ENCODE measurements at places on chromosomes 1 and 21.
A peak's percentile ranks its signal among the peaks of the same experiment; 100 is the strongest.

GRCh38 chr1:220797553-220797952 is 10.8 kb downstream of the MTARC1 start:
- DNase-seq = no peak

- DNase-seq = no peak
These were observed 8.0 kb upstream of the RGS13 start for GRCh38 chr1:192627901-192628300.

GRCh38 chr1:13792419-13792818 is 92.4 kb downstream of the PRDM2 start:
- no peak for DNase-seq

DNA sequence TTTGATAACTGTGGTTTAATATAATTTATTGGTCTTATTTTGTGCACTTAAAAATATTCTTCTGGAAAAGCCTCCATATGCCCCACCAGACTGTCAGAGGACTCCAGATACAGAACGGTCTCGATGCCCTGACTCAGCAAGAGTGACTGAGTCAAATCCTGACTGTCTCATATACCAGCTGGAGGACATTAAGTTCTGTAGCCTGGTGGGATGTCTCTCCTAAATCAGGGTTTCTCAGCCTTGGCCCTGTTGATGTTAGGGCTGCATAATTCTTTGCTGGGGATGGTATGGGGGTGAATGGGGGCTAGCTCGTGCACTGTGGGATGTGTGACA is 67.7 kb upstream of the TLR5 start:
- DNase-seq = no peak

DNA sequence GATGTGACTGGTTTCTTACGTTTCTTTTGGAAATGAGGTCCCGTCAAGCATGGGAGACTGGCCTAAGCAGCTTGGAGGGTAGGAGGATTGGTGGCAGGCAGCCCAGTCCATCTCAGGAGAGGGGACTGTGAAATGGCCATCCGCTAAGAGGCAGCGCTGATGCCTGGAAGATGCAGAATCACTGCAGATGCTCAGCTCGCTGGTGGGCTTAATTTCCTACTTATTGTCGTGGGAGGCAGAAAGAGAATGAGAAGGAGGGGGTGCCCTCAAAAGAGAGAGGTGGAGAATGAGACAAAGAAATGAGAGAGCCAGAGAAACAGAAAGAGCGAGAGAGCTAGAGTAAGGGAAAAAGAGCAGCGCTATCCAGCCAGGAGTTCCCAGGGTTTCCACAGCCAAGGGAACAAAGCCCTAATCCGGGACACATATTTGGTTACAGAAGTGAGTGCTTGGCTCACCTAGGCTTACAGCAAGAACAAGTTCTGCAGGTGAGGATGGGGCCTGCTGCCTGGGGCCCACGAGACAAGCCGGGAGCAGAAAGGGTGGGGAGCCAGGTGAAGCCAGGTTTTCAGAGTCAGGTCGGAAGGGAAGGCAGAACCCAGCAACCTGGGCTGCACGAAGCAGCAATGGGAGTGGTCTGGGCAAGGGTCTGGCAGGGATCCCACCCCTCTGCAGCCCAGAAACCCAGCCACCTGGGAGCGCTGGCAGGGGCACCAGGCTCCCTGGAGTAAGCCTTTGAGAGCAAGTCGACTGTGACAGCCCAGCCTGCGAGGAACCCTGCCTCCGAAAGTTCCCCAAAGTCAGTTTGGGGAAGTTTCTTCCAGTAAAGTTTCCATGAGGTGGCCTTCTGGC is 5.8 kb downstream of the ECE1 start:
- DNase-seq = no peak

GRCh38 chr1:183227422-183228346 is 41.6 kb downstream of the LAMC2 start:
- DNase-seq = no peak

- DNase-seq = peak; percentile 31
These were observed 3.0 kb upstream of the SMIM11 start for GRCh38 chr21:34372321-34372720.

GRCh38 chr1:54528613-54529012 is 19.4 kb upstream of the ACOT11 start:
- no peak for DNase-seq

DNA sequence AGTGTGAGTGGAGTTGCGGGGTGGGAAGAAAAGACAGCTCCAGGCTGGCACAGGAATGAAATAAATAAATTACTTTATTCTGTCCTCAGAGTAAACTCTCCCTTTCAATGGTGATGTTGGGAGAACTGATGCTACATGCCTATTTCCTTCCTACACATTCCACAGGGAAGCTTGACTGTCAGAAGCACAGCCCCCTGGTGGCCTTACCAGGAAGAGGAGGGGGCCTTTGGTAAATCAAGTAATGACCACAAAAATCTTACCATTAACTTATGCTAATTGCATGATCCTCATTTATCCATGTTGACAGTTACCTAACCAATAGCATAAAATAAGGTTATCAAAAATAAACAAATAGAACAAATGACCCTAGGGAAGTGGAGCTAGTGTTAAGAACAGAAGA is 605.0 kb upstream of the PKN2 start:
- DNase-seq = no peak

GRCh38 chr1:3733883-3734589 is 18.2 kb upstream of the CCDC27 start:
- no peak for DNase-seq

DNA sequence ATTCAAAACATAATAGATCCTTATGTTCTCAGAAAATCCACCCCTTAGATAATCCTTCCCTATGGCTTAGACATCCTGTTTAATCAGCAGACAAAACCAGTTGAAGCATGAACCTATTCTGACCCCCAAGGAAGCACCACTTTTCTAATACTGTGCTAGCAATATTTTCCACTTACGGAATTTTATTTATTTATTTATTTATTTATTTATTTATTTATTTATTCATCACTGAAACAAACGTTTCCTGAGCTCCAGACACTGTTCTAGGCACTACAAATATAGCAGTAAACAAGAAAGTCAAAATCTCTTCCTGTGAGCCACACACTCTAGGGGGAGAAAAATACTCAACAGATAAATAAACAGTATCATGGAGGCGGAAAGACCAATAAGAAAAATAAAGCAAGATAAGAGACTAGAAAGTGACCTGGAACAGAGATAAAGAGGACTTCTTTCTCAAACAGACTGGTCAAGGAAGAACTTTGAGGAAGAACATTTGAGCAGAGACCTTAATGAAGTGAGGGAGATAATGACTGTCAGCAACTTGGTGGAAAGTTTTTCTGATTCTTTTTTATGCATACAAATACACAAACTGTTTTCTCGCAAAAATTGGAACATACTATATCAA is 145.5 kb upstream of the POGK start:
- DNase-seq = no peak

- no peak for DNase-seq
These were observed 109.6 kb upstream of the APP start for GRCh38 chr21:26280148-26280547.

DNA sequence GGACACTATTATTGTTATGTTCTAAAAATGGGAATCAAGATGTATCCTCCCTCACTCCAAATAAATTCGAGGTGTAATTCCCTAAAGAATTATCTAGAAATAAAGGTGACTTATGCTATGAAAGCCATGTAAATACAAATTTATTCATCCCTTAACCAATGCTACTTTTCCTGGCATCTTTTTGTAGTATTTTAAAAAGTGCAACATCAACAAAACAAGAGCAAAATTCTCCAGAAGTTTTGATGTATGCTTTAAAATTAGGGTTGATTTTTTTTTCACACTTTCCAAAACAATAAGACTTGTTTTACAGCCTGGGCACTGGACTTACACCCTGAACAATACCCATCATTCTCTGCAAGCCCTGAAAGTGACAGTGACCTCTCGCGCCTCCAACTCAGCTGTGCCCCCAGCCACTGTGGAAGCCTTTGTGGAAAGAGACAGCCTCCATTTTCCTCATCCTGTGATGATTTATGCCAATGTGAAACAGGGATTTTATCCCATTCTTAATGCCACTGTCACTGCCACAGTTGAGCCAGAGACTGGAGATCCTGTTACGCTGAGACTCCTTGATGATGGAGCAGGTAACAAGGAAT is 21.4 kb upstream of the CLCA1 start:
- DNase-seq = no peak

GRCh38 chr1:65527707-65528503 is 107.4 kb downstream of the LEPR start:
- no peak for DNase-seq

GRCh38 chr1:209490013-209490412 is 93.5 kb upstream of the CAMK1G start:
- no peak for DNase-seq

GRCh38 chr1:62841587-62842169 is 57.7 kb downstream of the ATG4C start:
- no peak for DNase-seq

GRCh38 chr1:21165076-21165475 is 11.6 kb downstream of the EIF4G3 start:
- DNase-seq = no peak

GRCh38 chr1:113903501-113904292 is 902 bp downstream of the AP4B1 start:
- no peak for DNase-seq

DNA sequence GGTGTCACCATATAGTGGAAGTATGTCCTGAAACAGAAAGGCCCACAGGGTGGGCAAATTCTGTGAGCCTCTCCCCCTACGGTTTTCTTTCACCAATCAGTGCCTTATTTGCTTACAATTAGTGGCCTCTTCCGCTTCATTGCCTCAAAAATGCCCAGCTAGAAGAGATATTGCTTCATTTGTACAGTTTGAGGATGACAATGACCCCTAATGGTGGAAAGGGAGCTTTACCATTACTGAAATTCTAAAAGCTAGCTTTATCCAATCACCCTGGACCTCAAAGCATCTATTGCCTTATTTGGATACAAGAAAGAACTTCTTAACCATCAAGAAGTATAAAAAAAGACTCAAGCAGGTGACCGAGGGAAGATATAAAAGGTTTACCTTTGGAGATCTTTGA is 49.6 kb downstream of the LRRC71 start:
- no peak for DNase-seq

DNA sequence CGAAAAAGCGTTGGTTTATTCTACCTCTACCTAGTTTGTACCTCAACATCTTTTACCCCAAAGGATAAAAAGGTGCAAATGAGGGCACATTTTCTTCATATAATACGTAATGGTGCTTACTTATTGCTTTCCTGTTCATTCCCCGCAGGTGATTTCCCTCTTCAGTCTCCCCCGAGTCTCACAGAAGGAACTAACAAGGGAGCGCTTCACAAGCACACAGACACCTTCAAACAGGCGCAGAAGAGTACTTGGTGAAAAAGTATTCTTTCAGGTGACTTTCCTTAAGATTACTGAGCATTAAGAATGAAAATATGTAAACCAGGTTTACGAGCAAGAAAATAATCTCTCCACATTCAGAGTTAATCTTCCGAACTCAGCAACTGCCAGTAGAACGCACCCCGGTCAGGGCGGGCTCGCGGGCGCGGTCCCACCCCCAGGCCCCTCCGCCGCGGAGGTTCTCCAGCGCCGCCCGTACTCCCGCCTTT is 511 bp upstream of the RABGAP1L start:
- no peak for DNase-seq

- DNase-seq = no peak
These were observed 54.7 kb downstream of the MRPS6 start for GRCh38 chr21:34128124-34128523.

GRCh38 chr1:3247521-3248121 is 178.6 kb downstream of the PRDM16 start:
- no peak for DNase-seq

DNA sequence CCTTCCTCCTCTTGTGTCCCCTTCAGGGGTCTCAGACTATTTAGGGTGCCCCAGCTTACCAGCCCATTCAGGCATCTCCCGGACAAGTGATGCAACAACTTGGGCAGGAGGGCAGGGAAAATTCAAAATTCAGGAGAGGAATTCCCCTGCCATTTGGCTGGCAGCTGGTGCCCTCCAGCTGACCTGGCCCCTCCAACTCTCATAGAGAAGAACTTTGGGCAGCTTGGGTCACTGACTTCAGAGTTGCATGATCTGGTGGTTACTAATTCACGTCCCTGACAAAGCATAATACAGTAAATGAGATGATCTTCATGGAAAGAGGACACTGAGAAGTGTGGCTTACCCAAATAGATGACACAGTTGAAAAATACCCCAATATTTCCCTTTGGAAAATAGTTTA is at the start of gene FCAMR:
Gene FCAMR (minus strand): TSS at position 15 of the 400 bp plus-strand sequence. CDS start 335 bp downstream, outside the sequence.
- no peak for DNase-seq

GRCh38 chr21:35652196-35652595 is 408.1 kb downstream of the SETD4 start:
- DNase-seq = no peak

DNA sequence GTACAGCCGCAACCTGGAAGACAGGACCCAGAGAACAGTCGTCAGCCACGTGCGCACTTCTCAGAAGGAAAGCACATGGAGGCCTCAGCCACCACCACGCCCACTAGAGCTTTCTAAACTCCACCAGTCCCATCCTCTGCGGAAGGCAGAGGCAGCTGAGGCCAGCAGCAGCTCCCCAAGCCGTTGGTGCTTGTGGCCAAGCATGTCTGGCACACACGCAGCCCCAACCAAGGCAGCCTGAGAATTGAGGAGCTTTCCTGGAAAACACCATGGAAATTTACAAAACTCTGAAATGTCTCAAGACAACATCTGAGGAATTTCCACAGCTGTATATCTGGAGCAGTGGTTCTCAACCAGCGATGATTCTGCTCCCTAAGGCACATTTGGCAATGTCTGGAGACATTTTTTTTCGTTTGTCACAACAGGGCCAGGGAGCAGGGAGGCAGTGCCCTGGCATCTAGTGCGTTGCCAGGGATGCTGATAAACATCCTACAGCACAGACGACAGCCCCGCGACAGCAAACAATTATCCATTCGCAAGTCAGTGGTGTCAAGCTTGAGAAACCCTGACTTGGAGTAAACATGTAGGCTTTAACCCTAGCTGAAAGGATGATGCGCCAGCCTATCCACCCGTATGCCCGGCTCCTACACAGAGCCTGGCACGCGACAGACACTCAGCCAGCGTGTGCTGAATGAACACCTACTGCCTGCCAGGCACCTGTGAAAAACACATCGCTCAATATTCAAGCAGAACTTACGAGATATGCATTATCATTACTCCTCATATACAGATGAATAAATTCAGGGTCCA is 24.7 kb downstream of the NPHP4 start:
- no peak for DNase-seq

GRCh38 chr1:15727866-15728534 is 8.1 kb upstream of the SLC25A34 start:
- no peak for DNase-seq

DNA sequence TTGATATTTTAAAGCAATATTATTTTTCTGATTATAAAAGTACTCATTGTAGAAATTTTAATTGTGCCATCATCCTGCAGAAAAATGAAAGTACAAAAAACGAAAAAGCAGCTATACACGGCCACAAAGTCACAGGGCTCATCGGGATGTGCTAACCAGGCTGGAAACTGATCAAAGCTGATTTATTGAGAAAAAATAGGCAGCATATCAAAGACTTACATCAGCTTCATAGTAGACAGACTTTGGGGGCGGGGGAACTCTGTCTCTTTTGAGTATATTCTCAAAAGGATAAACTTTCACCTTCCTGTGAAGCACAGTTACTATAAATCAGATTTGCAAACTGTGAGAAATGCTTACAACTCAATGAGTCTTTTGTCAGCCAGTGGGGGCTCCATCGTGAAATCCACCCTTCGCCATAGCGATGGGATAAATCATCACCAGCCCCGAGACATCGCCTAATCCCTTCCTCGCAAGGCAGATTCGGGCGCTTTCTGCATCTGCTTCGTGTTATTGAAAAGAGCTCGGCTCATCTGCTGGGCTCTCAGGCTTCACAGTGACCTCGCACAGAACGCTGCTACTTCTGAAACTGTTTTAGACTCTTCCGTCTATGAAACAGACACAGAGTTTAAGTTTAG is 69.2 kb upstream of the ERG start:
- no peak for DNase-seq
